RKO (cell line): ENCODE measurements at places on chromosomes 16 and 17.
A peak's percentile ranks its signal among the peaks of the same experiment; 100 is the strongest.

DNA sequence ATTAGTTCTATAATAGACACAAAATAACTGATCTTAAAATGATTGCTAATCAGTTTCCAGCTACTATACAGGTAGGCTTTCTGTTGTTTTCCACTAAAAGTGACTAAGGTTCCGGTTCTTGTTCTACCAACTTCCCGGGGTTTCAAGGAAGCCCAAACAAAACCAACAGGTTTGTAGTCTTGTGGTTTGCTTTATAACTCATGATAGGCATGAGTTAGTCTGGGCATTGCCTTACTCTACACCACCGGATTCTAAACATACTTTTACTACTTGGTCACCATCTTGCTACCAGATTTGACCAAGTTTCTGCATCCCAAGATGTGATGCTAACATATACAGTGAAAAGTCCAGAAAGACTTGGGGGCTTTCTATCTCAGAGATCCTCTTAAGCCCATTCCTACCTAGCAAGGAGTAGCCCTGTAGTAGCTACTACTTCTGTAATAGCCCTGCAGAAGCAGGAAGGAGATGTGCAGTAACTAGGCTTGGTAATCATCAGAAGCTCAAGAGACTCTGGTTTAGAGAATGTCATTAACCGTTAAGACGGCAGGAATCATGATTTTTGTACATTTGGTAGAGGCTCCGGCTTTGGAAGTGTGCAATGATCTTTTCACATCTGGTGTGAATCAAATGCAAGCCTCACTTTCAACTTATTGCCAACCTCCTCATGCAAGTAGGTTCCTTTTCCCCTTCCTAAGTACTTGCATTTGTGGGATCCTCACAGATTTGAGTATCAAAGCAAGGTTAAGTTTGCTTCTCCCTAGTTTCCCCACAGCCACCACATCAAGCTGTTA is 1.6 kb downstream of the FAM117A start:
- DNase-seq: no peak

- DNase-seq: no peak
These were observed 19.6 kb downstream of the KIAA0513 start for GRCh38 chr16:85046931-85047866.

DNA sequence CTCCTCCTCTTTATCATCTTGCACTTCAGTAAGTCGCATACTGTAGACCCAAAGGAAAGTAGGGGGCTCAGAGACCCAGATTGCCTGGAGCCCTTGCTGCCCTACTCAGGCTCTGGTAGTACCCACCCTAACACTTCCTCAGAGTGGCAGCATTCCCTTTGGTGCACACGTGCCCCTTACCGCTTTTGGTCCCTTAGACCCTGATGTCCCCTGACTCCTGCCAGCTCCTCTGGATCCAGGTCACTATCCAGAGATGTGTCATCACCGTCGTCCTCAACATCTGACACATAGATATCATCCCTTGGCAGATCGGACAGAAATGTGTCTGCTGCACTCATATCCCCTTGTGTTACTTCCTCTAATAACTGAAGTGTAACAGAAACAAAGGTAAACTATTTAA is 5.4 kb upstream of the PSMC5 start:
- DNase-seq: no peak

DNA sequence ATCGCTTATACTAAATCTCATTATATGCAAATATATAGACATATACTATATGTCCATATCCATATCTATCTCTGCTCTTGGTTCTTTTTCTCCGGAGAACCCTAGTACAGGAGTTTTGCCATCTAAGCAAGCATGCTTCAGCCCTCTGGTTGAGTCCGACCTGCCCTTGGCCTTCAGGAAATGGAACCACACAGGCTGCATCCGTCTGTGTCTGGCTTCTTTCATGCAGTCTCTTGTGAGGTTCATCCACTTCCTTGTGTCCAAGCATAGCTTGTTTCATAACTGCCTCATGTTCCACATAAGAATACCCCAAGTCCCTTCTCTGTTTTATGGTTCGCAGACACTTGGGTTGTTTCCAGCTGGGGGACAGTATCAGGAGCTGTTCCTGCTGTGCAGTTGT is 16.8 kb downstream of the SNX20 start:
- DNase-seq: no peak

DNA sequence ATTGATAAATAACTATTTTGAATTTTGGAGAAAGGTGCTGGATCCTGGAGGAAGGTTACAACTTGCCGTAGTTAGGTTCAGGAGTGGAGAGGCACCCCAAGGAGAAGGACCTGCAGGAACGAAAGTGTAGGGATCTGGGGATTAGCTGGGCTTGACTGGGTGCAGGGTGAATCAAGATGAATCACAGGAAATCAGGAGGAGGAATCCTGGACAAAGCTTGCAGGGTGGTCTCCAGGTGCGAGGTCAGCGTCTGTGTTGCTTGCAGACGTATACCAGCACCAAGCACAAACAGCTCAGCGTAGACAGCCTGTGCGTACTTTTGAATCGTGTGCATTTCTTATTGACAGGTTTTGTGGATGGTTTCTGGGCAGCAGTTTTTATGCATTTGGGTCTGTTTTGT is 144.3 kb downstream of the MSI2 start:
- no peak for DNase-seq

- DNase-seq: no peak
These were observed 48.4 kb downstream of the NOG start for GRCh38 chr17:56641894-56642293.

- peak; percentile 90 for DNase-seq
These were observed 569 bp upstream of the RABEP2 start for GRCh38 chr16:28925386-28926228.

DNA sequence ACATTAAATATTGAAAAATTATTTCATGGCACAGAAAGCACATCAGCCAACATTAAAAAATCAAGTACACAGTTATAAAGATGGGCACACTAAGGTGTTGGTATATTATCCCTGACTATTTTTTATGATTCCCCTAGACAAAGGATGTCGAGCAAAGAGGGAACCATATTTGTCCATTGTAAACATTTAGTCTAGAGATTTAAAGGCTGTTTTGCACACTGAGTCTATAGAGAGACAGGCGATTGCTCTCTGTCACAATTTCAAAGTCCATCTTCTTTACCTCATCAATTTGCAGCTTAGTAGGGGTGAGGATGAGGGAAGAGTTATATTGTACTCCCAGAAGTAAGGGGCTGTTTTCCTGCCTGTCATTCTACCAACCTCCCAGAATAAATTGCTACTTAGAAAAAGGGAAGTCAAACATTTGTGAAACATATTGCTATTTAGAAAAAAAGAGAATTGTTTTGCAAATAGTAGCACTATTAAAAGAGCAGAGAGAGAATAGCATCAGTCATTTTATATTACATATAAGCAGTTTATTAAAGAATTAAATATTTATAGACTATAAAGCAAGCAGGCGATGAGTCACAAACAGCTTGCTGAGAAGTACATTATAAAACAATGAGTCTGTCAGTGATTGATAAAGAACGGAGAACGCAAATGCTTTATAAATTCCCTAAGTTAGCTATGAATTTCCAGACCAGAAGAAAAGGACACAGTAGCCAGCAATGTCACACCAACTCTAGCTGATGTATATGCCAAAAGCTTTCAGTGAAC is 270.6 kb upstream of the PMFBP1 start:
- no peak for DNase-seq

GRCh38 chr16:11187522-11188023 is 68.4 kb downstream of the SOCS1 start:
- DNase-seq: no peak

- DNase-seq: no peak
These were observed 17.3 kb upstream of the FOXK2 start for GRCh38 chr17:82502207-82502606.

DNA sequence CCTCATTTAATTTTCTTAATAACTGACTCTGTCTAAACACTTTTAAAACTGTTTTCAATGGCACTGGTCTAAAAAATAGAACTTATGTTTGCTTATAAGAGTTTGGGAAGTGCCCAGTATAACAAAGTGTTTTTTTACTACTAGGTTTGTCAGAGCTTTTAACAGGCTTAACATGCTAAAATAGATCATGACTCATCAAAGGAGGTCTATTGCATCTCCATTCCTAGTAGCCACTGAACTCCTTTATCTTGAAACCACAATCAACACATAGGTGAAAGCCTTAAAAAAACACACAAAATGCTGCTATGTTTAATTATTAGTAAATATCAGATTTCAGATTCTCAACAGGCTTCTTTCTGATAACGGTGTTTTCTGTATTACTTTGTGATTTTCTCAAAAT is 196.4 kb upstream of the KIF2B start:
- DNase-seq: peak; percentile 3

DNA sequence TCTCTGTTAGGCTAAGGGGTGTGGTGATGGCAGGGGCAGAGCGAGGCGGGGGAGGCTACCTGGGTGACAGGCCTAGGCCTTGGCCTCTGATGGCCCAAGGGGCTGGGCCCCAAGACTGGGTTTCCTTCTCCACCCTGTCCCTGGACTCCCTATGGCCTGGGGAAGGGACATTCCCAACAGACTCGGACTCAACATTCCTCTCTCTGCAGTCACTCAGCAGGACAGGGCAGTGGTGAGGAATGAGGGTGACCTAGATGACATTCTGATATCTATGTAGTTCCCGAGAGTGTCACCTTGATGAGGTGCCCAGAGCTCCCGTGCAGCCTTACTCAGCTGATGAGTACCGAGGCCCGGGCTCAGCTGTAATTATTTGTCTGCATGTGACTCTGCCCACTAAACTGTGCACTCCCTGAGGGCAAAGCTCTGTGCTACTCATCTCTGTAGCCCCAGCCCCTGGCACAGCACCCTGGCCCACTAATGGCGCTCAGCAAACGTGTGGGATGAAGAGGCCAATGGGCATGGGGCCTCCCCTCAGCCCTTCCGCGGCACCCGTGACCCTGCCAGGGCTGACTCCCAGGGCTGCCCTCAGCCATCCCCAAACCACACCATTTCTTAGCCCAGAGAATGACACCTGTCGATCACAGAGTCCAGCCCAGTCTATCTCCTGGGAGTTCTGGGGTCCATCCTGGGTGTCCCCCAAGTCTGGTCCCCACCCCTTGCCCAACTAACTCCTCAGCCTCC is 2.2 kb downstream of the PLCD3 start:
- peak; percentile 22 for DNase-seq

DNA sequence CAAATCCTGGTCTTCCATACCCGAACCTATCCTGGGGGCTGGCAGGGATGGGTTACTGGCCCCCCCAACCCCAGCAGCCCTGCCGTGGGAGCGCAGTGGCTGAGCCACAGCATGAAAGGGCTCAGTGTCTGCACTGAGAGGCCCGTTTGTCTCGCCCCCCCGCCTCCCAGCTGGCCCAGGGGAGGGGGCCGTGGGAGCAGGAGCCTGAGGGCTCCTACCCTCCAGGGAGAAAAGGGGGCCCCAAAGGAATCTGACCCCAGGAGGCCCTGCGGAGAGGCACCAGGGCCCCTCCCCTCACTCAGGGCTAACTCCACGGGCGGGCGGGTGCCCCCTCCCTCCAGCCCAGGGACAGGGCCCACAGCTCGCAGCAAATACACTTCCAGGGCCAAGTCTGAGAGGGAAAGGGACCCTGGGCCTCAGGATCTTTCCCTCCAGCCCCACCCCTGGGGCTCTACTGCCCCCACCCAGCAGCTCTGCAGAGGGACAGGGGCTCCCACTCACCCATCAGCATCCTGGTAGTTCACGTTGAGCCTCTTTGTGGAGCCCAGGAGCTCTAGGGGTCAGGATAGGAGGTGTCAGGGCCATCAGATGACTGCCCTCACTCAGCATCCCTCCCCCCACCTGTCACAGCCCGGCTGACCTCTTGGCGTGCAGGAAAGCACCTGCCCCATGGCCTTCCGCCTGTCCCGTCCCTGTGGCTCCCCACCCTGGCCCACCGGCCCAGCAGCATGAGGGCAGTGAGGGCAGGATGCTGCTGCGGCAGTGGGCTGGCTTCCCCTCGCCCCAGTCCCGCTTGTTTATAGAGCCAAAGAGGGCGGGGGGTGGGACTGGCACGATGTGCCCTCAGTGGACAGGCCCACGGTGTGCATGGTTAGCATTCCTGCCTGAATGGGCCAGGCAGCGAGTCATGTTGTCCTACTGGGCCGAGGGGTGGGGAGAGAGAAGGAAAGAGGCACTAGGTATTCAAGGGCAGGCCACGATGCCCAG is 7.3 kb downstream of the CASKIN2 start:
- DNase-seq: no peak

DNA sequence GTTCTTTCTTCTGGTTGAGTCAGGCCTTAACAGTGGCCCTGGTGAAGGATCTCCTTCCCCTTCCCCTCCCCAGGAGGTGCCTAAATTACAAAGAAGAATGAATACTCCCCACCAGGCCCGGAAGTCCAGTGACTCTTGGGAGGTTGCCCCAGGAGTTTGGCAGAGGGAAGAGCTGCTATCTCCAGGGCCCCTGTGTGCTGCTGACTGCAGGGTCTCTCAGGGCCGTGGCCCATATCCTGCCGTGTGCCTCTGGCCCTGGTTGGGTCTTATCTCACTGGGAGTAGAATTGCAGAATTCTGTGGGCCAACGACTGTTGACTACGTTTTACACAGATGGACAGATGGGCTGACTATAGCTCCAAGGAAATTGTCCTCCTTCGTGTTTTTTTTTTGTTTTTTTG is 28.0 kb downstream of the AKAP1 start:
- no peak for DNase-seq

- DNase-seq: no peak
These were observed 3.0 kb downstream of the EME1 start for GRCh38 chr17:50375858-50376538.

DNA sequence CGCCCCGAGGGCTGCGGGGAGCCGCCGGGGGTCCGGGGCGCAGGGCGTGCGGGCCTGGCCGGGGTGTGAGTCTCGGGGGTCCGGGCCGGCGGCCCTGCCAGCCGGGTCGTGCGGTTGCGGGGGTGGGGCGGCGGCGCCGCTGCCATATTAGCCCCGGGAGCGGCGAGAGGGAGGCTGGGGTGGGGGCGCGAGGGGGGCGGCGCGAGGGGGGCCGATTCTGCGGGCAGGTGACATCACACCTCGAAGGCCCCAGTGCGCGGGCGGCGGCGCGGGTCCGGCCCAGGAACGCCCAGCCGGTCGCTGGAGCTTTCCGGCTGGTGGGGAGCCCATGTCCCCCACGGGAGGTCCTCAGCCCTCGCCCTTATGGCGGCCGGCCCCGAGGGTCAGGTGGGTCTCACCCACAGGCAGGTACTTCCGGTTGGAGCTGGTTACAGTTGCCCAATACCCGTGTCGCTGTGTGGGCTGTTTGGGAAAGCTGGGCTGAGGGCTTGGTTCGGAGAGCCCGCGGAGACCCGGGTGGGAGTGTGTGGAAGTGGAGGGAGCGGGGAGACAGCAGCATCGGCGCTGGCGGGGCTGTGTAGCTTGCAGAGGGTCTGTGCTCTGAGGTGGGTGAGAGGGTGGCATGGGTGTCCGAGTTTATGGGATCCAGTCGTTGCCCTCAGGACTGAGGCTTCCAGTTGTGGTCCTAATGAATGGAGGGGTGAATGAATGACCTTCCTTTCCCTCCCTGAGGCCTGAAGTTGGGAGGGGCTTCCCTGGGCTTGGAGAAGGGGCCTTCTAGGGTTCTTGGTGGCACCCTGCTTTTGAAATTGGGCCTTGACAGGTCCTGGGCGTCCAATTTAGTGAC is 804 bp downstream of the ATP6V0C start:
- DNase-seq: no peak
